ENCODE measurements at places on chromosomes 5 and 9. TPM values are rescaled to one million over a fixed set of nuclear protein-coding genes. Genes with fewer than 3 reads are reported as not detected.

Gene SOHLH1
- not detected for total RNA-seq

- H3K4me1 ChIP-seq, result no peaks in the 10 kb centered on the region
- H3K36me3 ChIP-seq, result no peaks in the 10 kb centered on the region
- no peaks in the 10 kb centered on the region for H3K27me3 ChIP-seq
- no peak overlapping the region for H3K27ac ChIP-seq
These were observed 139.2 kb upstream of the SMARCA2 start for GRCh38 chr9:1875921-1876448.

GRCh38 chr5:45774528-45774927 is 78.3 kb upstream of the HCN1 start:
- H3K4me3 ChIP-seq, result no peak overlapping the region
- H3K4me1 ChIP-seq, result no peaks in the 10 kb centered on the region
- no peaks in the 10 kb centered on the region for H3K27me3 ChIP-seq
- H3K36me3 ChIP-seq, result no peaks in the 10 kb centered on the region

DNA sequence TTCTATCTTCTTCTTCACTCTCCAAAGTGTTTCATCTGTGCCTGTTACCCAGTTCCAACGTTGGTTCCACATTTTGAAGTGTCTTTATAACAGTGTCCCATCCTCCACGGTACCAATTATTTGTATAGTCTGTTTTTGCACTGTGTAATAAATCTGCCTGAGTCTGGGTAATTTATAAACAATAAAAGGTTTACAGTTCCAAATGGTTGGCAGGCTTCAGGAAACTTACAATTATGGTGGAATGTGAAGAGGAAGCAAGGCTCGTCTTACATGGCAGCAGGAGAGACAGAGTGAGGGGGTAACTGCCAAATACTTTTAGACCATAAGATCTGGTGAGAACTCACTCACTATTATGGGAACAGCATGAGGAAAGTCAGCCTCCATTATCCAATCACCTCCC is 465.4 kb upstream of the CDH9 start:
- no peaks in the 10 kb centered on the region for H3K27me3 ChIP-seq
- H3K36me3 ChIP-seq, result no peaks in the 10 kb centered on the region
- H3K4me3 ChIP-seq, result no peak overlapping the region
- no peak overlapping the region for H3K27ac ChIP-seq

DNA sequence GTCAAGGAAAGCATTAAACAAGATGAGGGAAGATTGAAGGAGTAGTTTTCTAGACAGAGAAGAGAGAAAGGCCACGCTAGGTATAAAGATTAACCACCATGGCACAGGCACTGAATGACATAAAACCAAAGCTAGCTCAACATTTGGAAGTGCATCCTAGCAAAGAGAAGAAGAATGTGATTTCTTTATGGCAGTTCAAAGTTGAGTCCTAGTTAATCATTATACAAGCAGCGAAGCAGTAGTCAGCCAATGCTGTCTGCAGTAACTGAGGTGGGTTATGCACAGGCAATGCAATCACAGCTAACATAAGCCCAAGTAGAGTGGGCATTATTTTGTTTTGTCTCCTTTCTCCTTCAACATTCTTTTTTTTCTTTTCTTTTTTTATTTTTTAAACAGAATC is 24.0 kb upstream of the ANKRD31 start:
- peaks cover 11% of the 10 kb centered on the region for H3K4me1 ChIP-seq
- H3K36me3 ChIP-seq, result no peaks in the 10 kb centered on the region
- H3K27me3 ChIP-seq, result no peaks in the 10 kb centered on the region

All from colonic mucosa (tissue), 4 donors.